ENCODE measurements at places on chromosomes 12 and 14. TPM values are rescaled to one million over a fixed set of nuclear protein-coding genes. Genes with fewer than 3 reads are reported as not detected.

Gene KRT6C
- not detected for total RNA-seq

Gene KLRD1
- total RNA-seq: 0.83 TPM

Gene CLEC4C
- total RNA-seq: not detected

Gene MAP3K9
- 1.5 TPM for total RNA-seq

DNA sequence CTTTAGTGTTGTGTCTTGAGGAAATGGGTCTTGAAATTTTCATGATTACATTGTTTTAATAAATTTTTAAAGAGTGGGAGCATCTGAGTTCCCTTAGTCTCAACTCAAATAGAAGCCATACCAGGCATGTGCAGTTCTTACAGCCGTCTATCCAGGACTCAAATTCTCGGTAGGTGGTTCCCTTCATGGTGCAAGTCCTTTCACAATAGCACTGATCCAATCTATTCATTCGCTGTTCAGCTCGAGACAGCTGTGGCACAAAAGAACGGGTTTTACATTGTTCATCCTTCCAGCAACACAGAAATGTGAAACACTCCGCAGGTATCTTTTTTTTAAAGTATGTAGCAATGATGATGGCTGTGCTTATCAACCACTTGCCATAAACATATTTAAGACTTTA, 100.2 kb downstream of the NELL2 start:
- no peak for DNase-seq
- no peak overlapping the region for H3K27ac ChIP-seq
- no peaks in the 10 kb centered on the region for H3K27me3 ChIP-seq

GRCh38 chr14:50961605-50962221, 17.4 kb upstream of the PYGL start:
- H3K27me3 ChIP-seq: no peaks in the 10 kb centered on the region
- H3K27ac ChIP-seq: peak overlapping the region; percentile 57
- no peaks in the 10 kb centered on the region for H3K36me3 ChIP-seq
- H3K4me3 ChIP-seq: no peak overlapping the region
- H3K4me1 ChIP-seq: peaks cover 40% of the 10 kb centered on the region

GRCh38 chr14:94045101-94045500, 19.0 kb downstream of the OTUB2 start:
- no peak overlapping the region for H3K4me3 ChIP-seq
- peaks cover 25% of the 10 kb centered on the region for H3K36me3 ChIP-seq
- no peak overlapping the region for H3K27ac ChIP-seq
- peaks cover 12% of the 10 kb centered on the region for H3K4me1 ChIP-seq
- no peaks in the 10 kb centered on the region for H3K27me3 ChIP-seq

Gene AMN
- 0.32 TPM for total RNA-seq

Gene PLBD2
- total RNA-seq: 60.9 TPM

DNA sequence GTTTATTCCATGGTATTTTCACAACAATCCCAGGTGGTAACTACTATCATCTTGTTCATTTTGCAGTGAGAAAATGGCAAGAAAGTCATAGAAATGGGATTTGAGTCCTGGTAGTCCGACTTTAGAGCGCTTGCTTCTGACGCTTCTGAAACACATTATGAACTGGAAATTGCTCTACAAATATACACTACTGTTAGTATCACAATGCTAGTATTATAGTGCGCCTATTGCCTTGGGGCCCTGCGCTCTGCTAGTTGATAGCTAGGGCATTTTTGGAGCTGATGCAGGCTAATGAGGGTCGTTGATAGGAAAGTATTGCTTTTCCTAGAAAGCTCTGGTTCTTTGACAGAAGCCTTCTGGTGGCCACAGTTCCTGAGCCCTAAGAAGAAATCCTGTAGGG, 61.0 kb downstream of the ETV6 start:
- no peaks in the 10 kb centered on the region for H3K27me3 ChIP-seq
- no peak for DNase-seq
- peak overlapping the region; percentile 84 for H3K27ac ChIP-seq
- H3K4me3 ChIP-seq: no peak overlapping the region

DNA sequence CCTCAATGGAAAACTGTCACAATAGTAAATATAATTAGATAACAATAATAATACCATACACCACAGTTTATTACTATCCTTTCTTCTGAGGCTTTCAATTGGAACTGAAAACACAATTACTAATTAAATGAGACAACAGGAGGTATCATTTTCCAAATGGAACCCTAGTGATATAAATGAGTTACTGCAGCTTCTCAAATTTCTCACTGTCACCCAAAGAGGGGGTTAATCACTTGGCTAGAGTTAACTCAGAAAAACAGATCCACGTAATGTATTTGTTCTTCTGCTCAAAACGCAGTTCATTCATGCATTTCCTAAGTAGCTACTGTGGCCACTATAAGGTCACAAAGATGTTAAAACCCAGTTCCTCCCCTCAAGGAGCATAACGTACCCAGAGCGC, 120.9 kb upstream of the FOXN3 start:
- no peak overlapping the region for H3K27ac ChIP-seq
- H3K36me3 ChIP-seq: no peaks in the 10 kb centered on the region
- H3K4me3 ChIP-seq: no peak overlapping the region
- DNase-seq: no peak
- H3K4me1 ChIP-seq: peaks cover 8% of the 10 kb centered on the region
- no peaks in the 10 kb centered on the region for H3K27me3 ChIP-seq

DNA sequence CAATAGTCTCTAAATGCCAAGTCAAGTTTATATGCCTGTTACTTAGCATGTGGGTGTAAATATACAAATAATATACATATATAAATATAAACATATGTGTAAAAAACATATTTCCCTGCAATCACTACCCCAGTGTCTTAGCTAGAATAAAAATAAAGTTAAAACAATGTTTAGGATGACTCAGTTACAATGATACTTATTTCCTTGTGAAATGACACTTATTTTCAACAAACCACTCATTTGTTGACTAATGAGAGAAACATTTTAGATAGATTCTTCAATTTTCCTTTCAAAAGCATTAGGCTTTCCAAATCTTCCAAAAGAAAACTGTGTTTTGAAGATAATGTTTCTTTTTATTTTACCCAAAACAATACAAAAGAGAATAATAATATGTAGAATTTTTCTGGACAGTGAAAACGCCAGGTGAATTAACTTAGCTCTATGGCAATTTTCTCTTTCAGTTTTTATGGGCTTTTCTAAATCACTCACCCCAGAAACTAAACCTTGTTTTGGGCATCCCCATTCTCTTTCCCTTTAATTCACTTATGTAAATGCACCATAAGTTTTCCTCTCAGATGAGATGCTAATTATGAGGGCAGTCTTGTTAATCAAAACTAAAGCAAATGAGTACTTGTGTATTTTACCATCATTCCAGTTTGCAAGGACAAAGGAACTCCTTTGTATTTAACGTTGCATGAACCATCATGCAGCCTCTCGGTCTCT, 465.9 kb downstream of the BCAT1 start:
- H3K4me3 ChIP-seq: no peak overlapping the region
- H3K4me1 ChIP-seq: no peaks in the 10 kb centered on the region
- no peak overlapping the region for H3K27ac ChIP-seq
- no peaks in the 10 kb centered on the region for H3K36me3 ChIP-seq
- no peaks in the 10 kb centered on the region for H3K27me3 ChIP-seq
- DNase-seq: no peak

DNA sequence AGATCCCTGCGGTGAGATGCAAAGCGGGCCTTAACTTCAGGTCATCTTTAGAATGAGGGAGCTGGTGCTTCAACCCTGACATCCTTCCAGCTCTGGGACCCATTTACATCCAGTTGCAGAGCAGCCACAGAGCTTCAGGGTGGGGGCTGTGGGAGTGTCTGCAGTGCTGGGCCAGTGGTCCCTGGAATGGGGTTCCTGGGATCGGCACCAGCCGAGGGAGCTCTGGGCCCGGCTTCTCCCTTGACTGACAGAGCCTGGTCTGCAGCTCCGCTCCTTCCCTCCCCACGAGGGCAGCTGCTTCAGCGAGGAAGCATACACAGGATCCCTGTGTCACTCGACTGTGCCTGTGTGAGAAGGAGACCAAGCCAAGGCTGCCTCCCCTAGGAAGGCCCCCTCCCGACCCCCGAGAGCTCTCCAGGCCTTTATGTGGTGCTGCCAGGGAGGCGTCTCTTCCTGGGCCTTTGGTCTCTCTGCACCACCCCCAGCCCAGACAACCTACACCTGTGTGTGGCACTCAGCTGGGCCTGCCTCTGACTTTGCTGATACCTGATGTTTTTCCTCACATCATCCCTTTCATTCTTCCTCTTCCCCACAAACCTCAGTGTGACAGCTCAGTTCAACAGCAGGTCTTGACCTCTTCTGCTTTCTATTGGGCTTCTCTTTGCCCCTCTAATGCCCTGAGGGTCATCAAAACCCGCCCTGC, 48.1 kb upstream of the RIN3 start:
- H3K27me3 ChIP-seq: no peaks in the 10 kb centered on the region
- peaks cover 12% of the 10 kb centered on the region for H3K4me1 ChIP-seq
- no peaks in the 10 kb centered on the region for H3K36me3 ChIP-seq
- H3K27ac ChIP-seq: no peak overlapping the region
- no peak for DNase-seq
- H3K4me3 ChIP-seq: no peak overlapping the region

All from esophagus muscularis mucosa (tissue), 4 donors.